ENCODE measurements at places on chromosomes 3 and 15. TPM values are rescaled to one million over a fixed set of nuclear protein-coding genes. Genes with fewer than 3 reads are reported as not detected.
A peak's percentile ranks its signal among the peaks of the same experiment; 100 is the strongest.

GRCh38 chr3:161244538-161244937 is 23.4 kb downstream of the NMD3 start:
- peaks cover 18% of the 10 kb centered on the region for H3K36me3 ChIP-seq
- H3K4me1 ChIP-seq = peaks cover 8% of the 10 kb centered on the region
- no peaks in the 10 kb centered on the region for H3K27me3 ChIP-seq
- DNase-seq = no peak

The SEMA6D gene
- total RNA-seq = 10.6 TPM

The SPESP1 gene
- total RNA-seq = not detected

DNA sequence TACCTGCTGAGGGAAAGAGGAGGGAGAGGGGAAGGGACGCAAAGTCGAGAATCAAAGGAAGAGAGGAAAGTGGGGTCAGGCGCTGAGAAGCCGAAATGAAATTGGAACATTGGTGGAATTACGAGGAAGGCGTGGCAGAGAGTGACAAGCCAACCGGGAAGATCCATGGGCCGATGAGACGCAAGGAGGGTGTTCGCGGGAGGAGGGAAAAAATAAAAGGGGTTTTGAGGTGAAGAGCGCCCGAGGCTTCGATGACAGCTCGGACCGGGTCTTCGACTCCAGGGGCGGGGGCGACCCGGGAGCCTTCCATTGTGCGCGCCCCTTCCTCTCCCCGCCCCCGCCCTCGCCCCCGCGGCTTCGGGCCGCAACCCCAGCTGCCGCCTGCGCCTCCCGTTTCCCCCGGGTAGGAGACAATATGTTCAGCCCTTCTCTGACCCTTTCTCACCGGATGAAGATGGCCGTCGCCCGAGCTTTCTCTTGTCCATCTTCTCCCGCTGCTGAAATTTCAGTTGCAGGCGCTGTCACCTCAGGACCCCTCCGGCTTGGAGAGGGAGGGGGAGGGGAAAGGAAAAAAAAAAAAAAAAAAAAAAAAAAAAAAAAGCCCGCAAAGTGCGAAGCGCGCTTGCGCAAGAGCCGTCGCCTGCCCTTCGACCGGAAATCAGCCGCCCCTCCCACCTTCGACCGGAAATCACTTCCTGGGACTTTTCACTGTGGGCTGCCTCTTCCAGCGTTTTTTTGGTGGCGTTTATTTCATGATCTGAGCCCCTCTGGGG is at the start of gene SENP7:
TSS of gene SENP7 (minus strand) at position 567 of the 773 bp plus-strand sequence. CDS start at position 485, 82 bp downstream.
- peak within 1 kb of the TSS; percentile 97 for H3K4me3 ChIP-seq
- peak; percentile 59 for DNase-seq
- peaks cover 7% of the 10 kb centered on the region for H3K4me1 ChIP-seq
- peak within 1 kb of the TSS; percentile 97 for H3K27ac ChIP-seq
- H3K27me3 ChIP-seq = peaks cover 3% of the 10 kb centered on the region

The CPN2 gene
- not detected for total RNA-seq

The IMPG2 gene
- total RNA-seq = 0.82 TPM

The MGLL gene
- total RNA-seq = 0.43 TPM

The SIAH2 gene
- 17.9 TPM for total RNA-seq

- DNase-seq = no peak
- H3K27ac ChIP-seq = no peak overlapping the region
- no peaks in the 10 kb centered on the region for H3K27me3 ChIP-seq
- no peaks in the 10 kb centered on the region for H3K36me3 ChIP-seq
Measured at GRCh38 chr15:38872732-38873131, 308.1 kb upstream of the RASGRP1 start.

DNA sequence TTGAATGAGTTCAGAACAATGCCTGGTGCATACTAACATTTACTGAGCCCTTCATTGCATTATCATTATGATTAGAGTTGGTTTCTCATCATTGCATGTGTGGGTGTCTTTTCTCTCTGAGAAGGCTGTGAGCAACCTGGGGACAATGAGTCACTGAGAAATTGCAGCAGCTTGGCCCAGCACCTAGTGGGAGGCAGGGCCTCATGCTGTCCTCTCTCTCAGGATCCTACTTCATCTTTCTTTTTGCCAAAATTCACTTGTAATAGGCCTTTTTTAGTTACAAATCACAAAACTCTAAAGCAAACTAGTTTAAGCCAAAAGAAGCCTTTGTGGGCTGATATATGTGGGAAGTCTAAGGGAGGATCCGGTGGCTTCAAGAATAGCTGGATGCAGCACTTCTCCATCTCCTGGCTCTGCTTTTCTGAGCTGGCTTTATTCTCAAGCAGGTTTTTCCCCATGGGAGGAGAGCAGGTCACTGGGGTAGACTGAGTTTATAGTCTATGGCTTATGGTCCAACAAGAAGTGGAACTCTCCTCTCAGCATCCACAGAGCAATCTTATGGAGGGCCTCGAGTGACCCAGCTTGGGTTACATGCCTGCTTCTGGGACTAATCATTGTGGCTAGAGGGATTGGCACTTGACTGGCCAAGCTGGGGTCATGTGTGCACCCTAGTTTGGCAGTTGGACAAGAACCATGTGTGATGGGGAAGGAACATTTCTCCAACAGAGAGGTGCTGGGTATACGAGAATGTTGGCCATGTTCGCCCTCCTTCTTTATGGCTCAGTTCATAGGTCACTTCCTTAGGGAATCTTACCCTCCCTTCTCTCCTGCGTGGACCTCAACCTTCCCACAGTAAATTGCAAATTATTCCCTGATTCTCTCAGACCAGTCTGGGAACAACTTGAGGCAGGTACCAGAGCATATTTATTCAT is 8.7 kb upstream of the CAMK1 start:
- DNase-seq = no peak
- H3K27ac ChIP-seq = no peak overlapping the region
- no peaks in the 10 kb centered on the region for H3K4me1 ChIP-seq
- no peaks in the 10 kb centered on the region for H3K27me3 ChIP-seq
- H3K4me3 ChIP-seq = no peak overlapping the region

DNA sequence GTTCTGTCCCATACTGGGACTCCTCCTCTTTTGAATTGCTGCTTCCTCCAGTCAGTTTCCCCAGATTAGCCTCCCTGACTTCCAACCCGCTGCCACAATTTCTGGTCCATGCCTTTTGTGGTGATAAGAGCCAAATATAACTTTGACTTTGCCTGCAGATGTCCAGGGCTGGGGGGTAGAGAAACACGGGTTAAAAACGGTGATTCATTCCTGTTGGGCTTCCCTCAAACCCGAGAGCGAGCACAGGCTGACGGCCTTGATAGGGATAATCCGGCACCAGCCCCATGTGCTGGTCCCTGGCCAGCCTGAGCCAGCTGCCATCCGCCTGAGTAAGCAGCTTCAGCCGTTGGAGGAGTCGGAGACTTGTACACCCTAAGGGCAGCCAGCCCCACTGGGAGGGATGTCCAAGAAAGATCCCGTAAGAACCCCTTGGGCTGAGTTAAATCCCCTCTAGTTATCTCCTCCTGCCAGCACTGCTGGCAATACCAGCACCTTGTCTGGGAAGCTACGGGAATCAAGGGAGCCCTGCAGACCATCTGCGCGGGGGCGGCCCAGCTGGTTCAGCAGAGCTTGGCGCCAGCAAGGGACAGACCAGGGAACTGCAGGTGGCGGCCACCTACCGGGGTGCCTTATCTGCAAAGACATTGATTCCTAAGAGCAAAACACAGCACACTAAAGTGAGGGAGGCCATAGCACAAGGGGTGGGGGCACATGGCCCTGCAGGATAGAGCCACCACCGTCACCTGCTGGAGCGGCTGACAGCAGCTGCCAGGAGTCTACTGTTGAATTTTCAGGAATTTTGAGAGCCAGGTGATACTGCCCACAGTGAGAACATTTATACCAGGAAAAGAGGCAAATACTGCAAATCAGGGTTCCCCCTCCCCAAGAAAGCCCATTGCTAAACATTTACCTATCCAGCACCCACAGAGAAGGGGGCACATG is 18.1 kb downstream of the CSPG4 start:
- peaks cover 8% of the 10 kb centered on the region for H3K4me1 ChIP-seq
- H3K4me3 ChIP-seq = no peak overlapping the region
- DNase-seq = peak; percentile 55
- no peaks in the 10 kb centered on the region for H3K36me3 ChIP-seq

GRCh38 chr3:58626841-58627569 is 39.6 kb downstream of the FAM3D start:
- peaks cover 4% of the 10 kb centered on the region for H3K27me3 ChIP-seq
- H3K36me3 ChIP-seq = no peaks in the 10 kb centered on the region
- DNase-seq = no peak
- H3K27ac ChIP-seq = no peak overlapping the region
- H3K4me1 ChIP-seq = no peaks in the 10 kb centered on the region
- no peak overlapping the region for H3K4me3 ChIP-seq

The CERS3 gene
- 0.38 TPM for total RNA-seq

DNA sequence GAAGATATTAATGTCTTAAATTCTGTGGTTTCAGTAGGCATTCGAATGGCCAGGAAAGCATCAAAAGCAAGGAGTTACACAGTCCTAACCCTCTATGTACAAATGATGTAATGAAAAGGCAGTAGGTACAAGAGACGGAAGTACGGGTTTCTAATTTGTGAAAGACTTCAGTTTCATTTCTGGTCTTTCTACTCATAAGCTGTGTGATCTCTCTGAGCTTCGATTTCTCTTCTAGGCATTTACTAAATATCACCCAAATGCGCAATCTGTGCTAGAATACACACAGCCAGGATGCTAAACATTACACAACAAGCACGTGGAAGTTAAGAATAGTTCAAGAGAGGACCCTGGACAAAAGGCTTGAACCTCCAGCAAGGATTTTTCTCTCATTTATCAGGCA is 17.9 kb upstream of the STIMATE start:
- no peak for DNase-seq
- H3K36me3 ChIP-seq = peaks cover 17% of the 10 kb centered on the region
- no peak overlapping the region for H3K27ac ChIP-seq
- no peak overlapping the region for H3K4me3 ChIP-seq
- H3K4me1 ChIP-seq = no peaks in the 10 kb centered on the region

- H3K36me3 ChIP-seq = no peaks in the 10 kb centered on the region
- H3K4me3 ChIP-seq = no peak overlapping the region
- no peak for DNase-seq
- no peaks in the 10 kb centered on the region for H3K27me3 ChIP-seq
- no peak overlapping the region for H3K27ac ChIP-seq
- peaks cover 4% of the 10 kb centered on the region for H3K4me1 ChIP-seq
Measured at GRCh38 chr3:162704238-162704637, 1207.6 kb downstream of the OTOL1 start.

DNA sequence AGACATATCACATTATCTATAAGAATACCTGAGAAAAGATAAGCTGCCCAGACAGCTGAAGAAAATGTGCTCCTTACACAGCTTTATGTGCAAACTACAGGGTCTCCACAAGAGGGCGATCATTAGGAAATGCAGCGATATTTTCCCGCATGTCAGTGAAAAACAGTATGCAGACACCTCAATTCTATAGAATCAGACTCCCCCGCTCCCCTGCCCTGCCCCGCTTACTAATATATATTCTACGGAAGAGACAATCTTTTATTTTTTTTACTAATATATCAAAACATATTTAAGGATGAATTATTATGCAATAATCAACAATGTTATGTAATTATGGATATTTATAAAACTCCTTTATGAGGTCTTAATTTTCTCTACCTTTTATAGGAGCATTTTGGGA is 681.3 kb downstream of the ROBO1 start:
- peak; percentile 19 for DNase-seq
- no peak overlapping the region for H3K4me3 ChIP-seq
- peaks cover 24% of the 10 kb centered on the region for H3K4me1 ChIP-seq
- H3K27ac ChIP-seq = no peak overlapping the region
- no peaks in the 10 kb centered on the region for H3K36me3 ChIP-seq

DNA sequence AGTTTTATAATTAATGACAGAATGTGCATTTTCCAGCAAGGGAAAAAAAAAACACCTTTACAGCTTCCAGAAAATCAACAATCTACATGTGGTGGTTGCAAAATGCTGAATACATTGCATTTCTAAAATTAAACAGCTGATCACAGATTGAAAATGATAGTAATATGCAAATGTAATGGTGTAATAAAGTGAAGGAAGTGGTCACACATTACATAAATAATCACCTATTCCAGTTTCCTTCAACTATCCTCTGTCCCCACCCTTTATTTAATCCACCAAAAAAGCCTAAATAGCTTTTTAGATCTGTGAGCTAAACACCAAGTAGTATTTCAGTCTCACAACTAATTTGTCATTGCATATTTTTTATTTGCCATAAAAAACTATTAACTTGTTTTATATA is 110.5 kb downstream of the PEAK1 start:
- DNase-seq = no peak
- H3K27ac ChIP-seq = no peak overlapping the region
- H3K4me1 ChIP-seq = peaks cover 7% of the 10 kb centered on the region
- H3K27me3 ChIP-seq = no peaks in the 10 kb centered on the region
- H3K36me3 ChIP-seq = no peaks in the 10 kb centered on the region

GRCh38 chr15:90860942-90861675 is 7.3 kb upstream of the FURIN start:
- no peak overlapping the region for H3K27ac ChIP-seq
- peaks cover 4% of the 10 kb centered on the region for H3K27me3 ChIP-seq
- H3K4me1 ChIP-seq = peaks cover 12% of the 10 kb centered on the region
- no peak for DNase-seq
- no peak overlapping the region for H3K4me3 ChIP-seq
- H3K36me3 ChIP-seq = no peaks in the 10 kb centered on the region

The PRSS50 gene
- total RNA-seq = 1.9 TPM

- H3K27me3 ChIP-seq = no peaks in the 10 kb centered on the region
- no peak overlapping the region for H3K27ac ChIP-seq
- peaks cover 20% of the 10 kb centered on the region for H3K4me1 ChIP-seq
Measured at GRCh38 chr3:72814308-72814707, 33.9 kb downstream of the SHQ1 start.

- no peak for DNase-seq
- H3K36me3 ChIP-seq = peaks cover 23% of the 10 kb centered on the region
- no peak overlapping the region for H3K27ac ChIP-seq
Measured at GRCh38 chr15:75425966-75426500, 25.5 kb downstream of the SIN3A start.

- H3K4me3 ChIP-seq = no peak overlapping the region
- H3K27me3 ChIP-seq = no peaks in the 10 kb centered on the region
- peak overlapping the region; percentile 60 for H3K27ac ChIP-seq
- H3K4me1 ChIP-seq = peaks cover 37% of the 10 kb centered on the region
- DNase-seq = no peak
Measured at GRCh38 chr3:171841620-171842000, 1.5 kb upstream of the TMEM212 start.

- no peak for DNase-seq
- H3K4me1 ChIP-seq = peaks cover 32% of the 10 kb centered on the region
- H3K27ac ChIP-seq = no peak overlapping the region
- H3K36me3 ChIP-seq = no peaks in the 10 kb centered on the region
- no peak overlapping the region for H3K4me3 ChIP-seq
- H3K27me3 ChIP-seq = no peaks in the 10 kb centered on the region
Measured at GRCh38 chr3:49456466-49456865, 13.6 kb upstream of the DAG1 start.

The MTFMT gene
- total RNA-seq = 14.0 TPM

The COL7A1 gene
- total RNA-seq = 38.4 TPM

GRCh38 chr15:52143873-52144272 is 31.3 kb upstream of the BCL2L10 start:
- peaks cover 35% of the 10 kb centered on the region for H3K36me3 ChIP-seq
- H3K27me3 ChIP-seq = no peaks in the 10 kb centered on the region
- no peak for DNase-seq
- no peak overlapping the region for H3K4me3 ChIP-seq
- H3K4me1 ChIP-seq = no peaks in the 10 kb centered on the region

The TMEM158 gene
- 3.8 TPM for total RNA-seq

The PLA2G4D gene
- total RNA-seq = not detected

- H3K4me3 ChIP-seq = no peak overlapping the region
- H3K4me1 ChIP-seq = no peaks in the 10 kb centered on the region
- no peak for DNase-seq
- H3K36me3 ChIP-seq = no peaks in the 10 kb centered on the region
Measured at GRCh38 chr3:128392818-128393544, 73.7 kb downstream of the DNAJB8 start.

GRCh38 chr15:91484141-91484540 is 369.4 kb upstream of the SLCO3A1 start:
- no peak for DNase-seq
- H3K4me1 ChIP-seq = peaks cover 2% of the 10 kb centered on the region
- H3K36me3 ChIP-seq = no peaks in the 10 kb centered on the region
- H3K27ac ChIP-seq = no peak overlapping the region
- H3K4me3 ChIP-seq = no peak overlapping the region

The GP5 gene
- 0.18 TPM for total RNA-seq

The HYKK gene
- 4.1 TPM for total RNA-seq

Measured in progenitor cell of endocrine pancreas (in vitro differentiated cells).